ENCODE measurements at places on chromosomes 2 and 18.
A peak's percentile ranks its signal among the peaks of the same experiment; 100 is the strongest.

DNA sequence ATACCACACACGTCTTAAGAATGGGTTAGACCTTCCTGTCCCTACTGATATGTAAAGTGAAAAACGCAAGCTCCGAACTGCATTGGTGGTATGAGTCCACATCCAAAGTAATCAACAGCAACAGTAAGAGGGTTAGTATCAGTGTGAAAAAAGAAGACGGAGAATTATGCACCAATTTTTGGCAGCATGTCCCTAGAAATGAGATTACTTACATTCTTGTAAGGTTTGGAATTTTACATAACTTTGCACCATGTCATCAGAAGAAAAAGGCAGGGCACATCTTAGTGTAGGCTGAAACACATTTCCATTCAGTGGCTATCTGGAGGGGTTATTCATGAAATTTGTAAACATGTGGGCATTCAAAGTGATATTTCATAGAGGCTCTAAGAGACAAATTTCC is 88.2 kb downstream of the LONRF2 start:
- DNase-seq = no peak

- DNase-seq = no peak
Measured at GRCh38 chr2:189116979-189117378, 62.6 kb downstream of the COL5A2 start.

GRCh38 chr18:76847916-76848315 is 25.6 kb downstream of the ZNF236 start:
- DNase-seq = no peak

- DNase-seq = peak; percentile 51
Measured at GRCh38 chr2:173964565-173965371, 405 bp downstream of the SP3 start.

DNA sequence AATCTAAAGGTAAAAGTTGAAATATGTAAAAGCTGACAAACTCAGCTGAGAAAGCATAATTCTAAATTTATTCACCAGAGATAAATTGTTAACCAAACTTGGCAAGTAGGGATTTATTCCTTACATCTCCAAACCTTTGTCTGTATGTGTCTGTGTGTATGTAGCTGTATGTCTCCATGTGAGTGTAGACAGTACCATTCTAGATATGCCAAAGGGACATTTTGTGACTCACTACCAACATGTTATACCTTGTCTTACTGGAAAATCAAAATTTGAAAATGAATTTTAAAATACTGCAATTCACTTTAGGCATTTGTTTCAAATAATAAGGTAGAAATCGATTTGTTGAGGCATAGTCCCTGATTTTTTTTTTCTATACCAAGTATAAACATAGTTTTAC is 102.1 kb downstream of the ABCA12 start:
- no peak for DNase-seq

GRCh38 chr2:240593703-240594451 is 7.3 kb downstream of the CAPN10 start:
- no peak for DNase-seq

DNA sequence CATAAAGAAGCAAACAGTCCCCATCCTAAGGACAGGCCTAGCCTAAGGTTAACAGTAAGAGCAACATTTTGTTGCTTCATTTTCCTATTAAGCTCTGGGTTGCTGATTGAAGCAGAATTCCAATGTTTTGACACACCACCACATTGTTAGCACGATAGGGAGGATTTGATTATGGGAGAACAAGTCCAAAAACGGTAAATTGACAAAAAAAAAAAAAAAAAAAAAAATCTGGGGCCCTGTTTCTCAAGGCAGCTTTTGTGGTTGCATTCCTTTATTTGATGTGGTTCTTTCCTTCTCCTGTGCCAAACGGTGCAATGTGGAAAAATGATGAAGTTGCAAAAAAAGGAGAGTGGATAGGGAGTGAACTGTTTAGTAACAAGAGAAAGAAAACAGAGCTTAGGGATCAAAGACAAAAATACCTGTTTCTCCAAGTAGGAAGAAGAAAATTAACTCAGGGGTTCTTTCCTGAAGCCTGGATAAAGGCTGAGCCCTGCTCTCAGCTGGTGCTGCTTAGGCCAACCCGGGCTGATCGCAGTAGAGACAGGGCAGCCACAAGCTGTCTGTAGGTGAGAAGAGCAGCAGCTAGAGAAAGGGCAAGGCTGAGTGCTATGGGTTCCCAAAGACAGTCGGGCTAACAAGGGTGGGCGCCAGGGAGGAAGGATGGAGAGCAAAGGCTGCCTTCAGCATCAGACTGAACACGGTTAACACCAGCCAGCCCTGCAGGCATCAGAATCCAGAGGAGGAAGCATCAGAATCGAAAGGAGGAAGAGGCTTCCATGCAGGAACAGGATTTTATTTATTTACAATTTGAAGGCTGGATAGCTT is 167.8 kb upstream of the FOSL2 start:
- no peak for DNase-seq

- DNase-seq = no peak
Measured at GRCh38 chr18:12057419-12058039, 36.1 kb upstream of the ANKRD62 start.

DNA sequence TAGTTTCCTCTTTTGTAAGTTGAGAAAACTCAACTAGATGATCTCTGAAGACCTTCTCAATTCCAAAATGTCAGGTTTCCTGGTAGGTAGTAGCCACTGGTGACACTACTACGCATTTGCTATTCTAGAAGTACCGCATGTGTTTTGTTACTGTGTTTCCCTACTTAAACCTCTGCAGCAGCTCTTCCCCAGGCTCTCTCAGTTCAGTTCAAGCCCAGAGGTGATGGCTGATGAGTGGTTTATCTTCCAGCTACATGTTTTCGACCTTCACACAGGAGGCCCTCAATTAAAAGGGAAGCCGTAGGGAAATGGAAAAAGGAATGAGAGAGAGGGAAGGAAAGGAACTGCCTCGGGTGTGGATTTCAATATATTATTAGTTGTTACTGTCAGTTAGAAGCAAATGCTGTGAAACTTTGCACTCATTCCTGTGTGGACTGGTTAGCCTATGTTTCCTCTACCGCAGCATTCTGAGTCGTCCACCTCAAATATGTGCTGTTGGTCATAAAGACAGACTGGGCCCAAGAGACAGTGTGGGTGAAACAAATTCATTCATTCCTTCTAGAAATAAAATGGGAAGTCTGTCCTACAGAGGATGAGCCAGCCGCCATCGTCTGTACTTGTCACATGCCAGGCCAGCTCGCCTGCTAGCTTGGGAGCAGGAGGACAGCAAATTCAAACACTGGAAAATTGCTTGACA is 455.2 kb upstream of the RAB12 start:
- DNase-seq = no peak

DNA sequence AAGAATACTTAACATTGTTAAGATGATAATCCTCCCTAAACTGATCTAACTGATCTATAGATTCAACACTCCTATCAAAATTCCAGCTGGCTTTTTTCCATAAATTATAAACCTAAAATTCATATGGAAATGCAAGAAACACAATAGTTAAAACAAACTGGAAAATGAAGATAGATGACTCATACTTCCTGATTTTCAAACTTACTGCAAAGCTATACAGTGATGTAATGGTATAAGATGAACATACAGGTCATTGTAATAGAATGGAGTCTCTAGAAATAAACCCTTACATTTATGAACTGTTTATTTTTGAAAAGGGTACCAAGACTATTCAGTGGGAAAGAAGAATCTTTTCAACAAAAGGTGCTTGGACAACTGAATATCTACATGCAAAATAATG is 32.3 kb downstream of the UBXN4 start:
- no peak for DNase-seq

- DNase-seq = no peak
Measured at GRCh38 chr2:125713533-125713932, 942.4 kb upstream of the GYPC start.

DNA sequence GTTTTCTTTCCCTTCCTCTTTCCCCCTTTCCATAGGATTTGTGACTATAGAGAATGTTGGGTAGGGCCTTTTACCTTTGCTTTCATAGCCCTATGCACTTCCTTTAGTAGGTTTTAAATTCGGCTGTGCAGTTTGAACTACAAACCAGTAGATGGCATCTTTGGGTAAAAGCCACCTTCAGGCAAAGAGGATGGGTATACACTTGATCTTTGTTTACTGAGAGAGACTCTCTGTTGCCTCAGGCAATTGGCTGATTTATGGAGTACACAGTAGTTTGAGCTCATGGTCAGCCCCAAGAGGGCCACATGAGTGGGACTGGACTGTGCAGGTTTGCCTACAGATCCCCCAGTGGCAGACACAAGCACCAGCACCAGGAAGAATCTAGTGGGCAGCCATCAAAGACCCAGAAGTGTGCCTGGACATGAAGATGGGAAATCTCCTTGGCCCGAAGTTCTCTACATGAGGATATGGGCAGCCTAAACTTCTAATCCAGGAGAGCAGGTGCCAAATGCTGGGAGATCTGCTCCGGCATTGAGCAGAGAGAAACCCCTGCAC is 1304.3 kb upstream of the DDX18 start:
- no peak for DNase-seq

GRCh38 chr2:152432206-152432653 is 97.3 kb downstream of the FMNL2 start:
- no peak for DNase-seq

GRCh38 chr2:190649035-190649797 is at the start of gene NAB1:
TSS of gene NAB1 (plus strand) at chr2:190649083. CDS start at chr2:190659177, 10,094 bp downstream.
- no peak for DNase-seq

DNA sequence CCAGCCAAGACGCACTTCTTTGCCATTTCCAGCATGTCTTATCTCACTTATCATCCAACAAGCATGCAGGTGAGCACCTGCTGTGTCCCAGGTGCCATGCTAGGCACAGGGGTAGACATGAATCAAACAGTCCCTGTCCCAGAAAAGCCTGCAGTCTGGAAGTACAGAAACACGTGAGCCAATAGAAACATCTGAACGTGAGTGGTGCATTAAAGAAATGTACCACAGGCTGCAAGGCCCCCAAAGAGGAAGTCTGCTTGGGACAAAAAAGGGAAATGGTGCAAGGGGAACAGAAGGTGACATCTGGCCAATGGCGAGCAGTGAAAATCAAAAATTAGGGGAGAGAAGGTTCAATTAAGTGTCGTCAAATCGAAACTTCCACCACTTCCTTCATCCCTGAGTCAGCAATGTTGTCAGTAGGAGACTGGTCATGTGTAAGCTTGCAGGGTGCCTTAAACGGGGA is 17.6 kb upstream of the TMEM247 start:
- DNase-seq = no peak

DNA sequence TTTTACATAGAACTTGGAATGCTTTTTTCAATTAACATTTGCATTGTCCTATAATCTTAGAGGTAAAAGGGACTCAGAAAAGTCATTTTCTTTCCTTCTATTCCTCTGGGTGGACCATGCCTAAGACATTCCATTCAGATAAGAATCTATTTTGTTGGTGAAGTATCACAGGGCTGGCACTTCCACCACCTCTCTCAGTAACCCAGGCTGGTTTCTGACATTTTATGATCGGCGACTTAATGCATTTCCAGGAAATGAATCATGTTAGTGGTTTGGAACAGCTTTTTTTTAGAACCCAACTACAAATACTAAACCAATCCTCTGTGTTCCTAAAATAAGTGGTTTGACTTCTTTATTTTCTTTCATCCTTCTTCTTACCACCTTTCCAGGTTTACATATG is 27.0 kb downstream of the GAD1 start:
- DNase-seq = no peak
